ENCODE measurements at places on chromosomes 7 and 10.

DNA sequence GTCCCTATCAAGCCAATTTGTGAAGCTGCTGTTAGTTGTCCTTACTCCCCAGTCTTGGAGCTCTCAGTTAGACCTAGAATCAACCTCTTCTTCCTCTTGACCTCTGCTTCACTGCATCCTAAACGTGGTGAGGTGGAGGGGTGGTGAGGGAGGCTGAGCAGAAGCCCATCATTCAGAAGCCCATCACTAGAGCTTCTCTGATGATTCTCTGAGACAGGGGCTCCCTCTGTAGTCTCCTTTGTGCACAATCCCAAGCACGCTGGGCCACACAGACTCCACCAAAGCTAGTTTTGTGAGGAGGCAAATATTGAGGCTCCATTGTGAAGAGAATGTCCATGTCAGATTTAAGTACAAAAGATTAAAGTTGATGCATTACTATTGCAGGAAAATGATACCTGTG is 163.8 kb upstream of the PRSS1 start:
- no peak for DNase-seq

DNA sequence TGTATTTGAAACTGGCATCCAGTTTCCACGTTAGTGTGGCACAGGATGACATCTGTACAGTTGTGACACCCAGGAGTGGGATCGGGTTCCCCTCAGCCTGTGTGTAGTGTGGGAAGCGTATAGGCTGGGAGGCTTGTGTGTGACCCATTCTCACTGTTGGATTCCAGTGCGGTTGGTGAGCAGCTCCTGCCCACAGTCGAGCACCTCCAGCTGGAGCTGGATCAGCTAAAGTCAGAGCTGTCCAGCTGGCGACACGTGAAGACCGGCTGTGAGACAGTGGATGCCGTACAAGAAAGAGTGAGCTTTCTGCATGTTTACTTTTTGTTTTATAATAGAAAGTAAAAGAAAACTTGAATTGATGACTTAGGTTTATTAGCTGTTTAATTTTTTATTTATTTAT is 18.7 kb upstream of the GET4 start:
- no peak for DNase-seq

DNA sequence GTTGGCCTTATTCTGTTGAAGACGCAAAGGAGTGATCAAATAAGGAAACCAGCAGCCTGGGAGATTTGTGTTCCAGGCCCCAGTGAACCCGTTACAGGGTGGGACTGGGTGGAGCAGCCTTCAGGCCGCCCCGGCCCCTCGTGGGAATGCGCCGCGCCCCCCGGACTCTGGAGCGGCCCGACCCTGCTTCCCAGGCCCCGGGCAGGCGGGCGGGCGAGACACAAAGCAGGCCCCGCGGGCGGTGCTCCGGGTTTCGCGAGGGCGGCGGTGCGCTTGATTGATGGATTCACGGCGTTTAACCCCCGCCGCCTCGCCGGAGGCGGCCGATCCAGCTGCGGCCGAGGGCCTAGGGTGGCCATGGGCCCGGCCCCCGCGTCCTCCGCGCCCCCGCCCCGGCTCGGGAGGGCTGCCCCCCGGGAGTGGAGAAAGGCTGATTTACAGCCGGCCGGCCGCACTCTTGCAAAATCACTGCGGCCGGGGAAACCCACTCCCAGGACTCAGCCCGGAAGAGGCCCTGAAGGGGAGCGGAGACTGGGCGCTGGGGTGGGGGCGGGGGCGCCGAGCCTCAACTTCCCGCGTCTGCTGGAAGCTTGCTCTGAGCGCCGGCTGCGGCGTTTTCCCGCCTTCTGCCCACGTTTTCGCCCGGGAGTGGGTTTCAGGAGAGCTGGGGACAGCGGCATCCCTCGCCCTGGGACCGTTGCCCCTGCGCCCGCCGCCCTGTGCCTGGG is 299.6 kb upstream of the NFE2L3 start:
- no peak for DNase-seq

- no peak for DNase-seq
Observed at GRCh38 chr7:76074972-76075370, 27.1 kb downstream of the MDH2 start.

- no peak for DNase-seq
Observed at GRCh38 chr10:111709603-111710002, 474.0 kb downstream of the GPAM start.

- DNase-seq, result peak; percentile 85
Observed at GRCh38 chr10:110497438-110498086, at the start of gene DUSP5. TSS of gene DUSP5 (plus strand) at chr10:110497907. CDS start at chr10:110498122, 215 bp downstream.

DNA sequence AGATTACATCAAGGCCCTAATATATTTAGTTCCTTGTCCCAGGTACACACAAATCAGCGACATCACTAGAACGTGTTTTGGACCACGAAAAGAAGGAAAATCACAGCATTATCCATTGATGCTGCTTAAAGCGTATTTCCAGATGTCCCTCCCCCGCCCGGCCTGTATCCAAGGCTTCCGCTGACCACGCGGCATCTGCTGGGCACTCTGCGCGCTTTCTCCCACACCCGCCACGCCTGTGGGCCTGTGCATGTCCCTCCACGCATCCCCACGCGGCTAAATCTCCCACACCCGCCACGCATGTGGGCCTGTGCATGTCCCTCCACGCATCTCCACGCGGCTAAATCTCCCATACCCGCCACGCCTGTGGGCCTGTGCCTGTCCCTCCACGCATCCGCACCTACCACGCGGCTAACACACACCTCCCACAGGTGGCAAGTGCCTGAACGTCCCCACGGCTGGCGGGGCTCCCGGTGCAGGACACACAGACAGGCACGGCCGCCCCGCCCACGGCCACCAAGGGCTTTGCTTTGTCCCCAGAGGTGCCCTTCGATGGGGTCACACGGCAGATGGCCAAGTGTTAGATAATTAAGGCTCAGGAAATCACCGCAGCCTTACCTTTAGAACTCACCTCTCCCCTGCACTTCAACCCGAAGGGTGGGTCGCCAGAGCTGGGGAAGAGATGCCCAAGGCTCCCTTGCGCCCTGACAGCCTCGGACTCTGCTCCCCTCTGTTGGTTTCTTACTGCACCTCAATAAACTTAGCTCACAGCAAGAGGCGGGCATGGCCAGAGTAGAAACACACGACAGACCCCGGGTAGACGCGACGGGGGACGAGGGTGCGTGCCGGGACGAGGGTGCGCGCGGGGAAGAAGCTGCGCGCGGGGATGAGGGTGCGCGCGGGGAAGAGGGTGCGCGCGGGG is 49.5 kb downstream of the DIP2C start:
- no peak for DNase-seq

DNA sequence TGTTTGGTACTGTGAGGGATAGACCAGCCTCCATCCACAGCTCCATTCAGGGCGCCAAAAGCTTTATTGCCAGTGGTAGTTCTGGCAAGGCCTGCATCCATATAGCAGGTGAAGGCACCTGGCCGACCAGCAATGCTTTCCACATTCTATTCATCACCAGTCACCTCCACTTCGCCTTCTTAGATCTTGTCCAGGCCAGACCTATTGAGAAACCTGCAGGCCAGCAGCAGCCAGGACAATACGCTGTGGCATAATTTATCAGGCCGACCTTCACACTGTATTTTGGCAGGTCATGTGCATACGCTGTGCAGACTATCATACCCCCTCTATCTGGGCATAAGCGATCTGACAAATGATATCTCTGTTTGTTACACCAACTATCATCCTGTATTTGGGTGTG is 15.2 kb upstream of the KNDC1 start:
- no peak for DNase-seq

- no peak for DNase-seq
Observed at GRCh38 chr7:130935564-130936157, 201.7 kb upstream of the KLF14 start.

DNA sequence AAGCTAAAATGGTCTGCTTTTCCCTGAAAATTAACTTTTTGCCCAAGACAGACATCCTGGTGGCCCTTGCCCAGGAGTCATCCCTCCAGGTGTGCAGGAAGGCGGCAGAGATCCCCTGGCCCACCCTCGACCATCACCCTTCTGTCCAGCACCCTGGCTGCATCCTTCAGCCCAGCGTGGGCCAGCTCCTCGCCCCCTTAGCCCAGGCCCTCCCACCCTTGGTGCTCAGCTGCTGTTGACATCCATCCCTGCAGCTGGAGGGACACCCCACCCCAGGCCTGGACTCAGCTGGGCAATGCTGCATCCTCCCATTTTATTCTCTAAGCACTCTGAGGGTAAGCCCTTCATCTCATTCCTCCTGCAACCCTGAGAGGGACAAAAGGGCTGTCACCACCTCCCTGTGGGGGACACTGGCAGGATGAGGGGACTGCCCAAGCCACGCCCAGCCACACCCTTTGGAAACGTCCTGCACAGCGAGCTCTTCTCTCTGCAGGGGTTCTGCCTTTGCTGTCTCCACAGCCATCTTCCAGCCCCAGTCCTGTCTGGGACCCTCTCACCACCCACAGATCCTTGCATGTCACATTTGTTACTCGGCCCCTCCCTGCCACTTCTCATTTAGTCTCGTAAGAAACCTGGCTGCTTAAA is 30.7 kb downstream of the EN2 start:
- no peak for DNase-seq

DNA sequence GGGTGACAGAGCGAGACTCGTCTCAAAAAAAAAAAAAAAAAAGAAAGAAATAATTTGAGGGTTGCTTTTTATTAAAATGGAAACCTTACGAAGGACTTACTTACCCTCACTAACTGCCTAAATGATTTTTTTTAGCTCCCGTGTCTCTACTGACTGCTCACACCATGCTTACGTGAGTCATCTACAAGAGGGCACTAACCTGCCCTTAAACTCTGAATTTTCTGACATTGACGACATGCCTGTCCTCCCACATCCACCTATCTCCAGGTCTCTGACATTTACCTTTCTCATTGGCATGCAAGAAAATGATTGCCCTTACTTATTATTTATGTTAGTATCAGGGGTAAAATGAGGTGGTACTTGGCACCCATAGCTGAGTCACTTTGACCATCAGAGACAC is 1286.3 kb upstream of the AUTS2 start:
- DNase-seq, result no peak

GRCh38 chr7:40072268-40072667 is 62.2 kb downstream of the MPLKIP start:
- DNase-seq, result no peak

DNA sequence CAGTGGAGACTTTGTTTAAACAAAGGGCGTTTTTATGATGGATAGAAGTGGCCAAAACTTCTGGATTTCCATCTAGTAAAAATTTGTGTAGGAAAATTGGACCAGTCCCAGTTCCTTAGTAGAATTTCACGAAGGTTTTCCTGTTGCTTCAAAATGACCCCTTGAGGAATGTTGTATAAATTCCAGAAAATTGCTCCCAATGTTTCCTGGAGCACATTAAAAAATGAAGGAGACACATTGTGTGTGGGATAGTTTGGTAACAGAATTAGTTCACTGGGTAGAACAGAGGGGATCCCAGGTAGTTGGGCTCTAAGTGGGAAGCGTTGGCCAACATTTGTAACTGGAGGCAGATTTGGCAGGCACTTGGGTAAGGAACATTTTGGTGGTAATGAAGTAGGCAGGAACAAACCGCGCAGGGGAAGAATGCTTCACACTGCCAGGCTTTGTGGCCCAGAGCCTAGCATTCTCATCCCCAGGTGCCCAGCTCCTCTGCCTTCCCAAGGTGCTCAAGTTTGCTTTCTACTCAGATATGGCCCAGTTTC is 758.6 kb downstream of the AUTS2 start:
- no peak for DNase-seq

- no peak for DNase-seq
Observed at GRCh38 chr10:58137813-58138212, 129.9 kb downstream of the IPMK start.

DNA sequence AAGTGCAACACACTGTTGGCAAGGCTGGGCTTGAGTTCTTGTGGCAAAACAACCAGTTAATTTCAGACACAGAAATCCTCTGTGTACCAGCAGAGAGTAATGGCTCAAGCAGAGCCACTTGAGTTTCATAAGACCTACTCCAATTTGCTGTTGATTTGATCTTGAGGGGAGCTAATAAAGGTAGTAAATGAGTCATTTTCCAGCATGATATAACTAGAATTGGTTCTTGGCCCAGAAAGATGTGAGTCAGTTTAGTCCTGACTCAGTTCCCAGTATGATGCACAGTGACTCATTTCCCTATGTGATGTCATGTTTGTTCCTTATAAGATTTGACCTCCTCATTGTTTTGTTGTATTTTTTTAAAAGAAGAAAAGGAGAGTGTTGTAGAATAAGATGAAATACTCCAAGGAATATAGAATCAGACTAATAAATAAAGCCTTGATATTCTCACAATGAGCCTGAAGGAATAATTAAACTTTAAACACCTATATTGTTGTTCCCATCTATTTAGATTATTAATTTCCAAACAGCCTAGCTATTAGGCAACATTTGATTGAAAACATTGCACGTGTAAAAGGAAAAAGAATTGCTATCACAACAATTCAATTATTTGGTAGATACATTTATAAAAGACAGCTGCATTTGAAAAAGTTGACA is 186.2 kb downstream of the REEP3 start:
- DNase-seq, result no peak

GRCh38 chr7:94398841-94399240 is 4.1 kb downstream of the COL1A2 start:
- DNase-seq, result no peak

- no peak for DNase-seq
Observed at GRCh38 chr10:62618054-62618453, 186.5 kb upstream of the ADO start.

GRCh38 chr7:74271742-74272141 is 17.5 kb upstream of the CLIP2 start:
- no peak for DNase-seq

DNA sequence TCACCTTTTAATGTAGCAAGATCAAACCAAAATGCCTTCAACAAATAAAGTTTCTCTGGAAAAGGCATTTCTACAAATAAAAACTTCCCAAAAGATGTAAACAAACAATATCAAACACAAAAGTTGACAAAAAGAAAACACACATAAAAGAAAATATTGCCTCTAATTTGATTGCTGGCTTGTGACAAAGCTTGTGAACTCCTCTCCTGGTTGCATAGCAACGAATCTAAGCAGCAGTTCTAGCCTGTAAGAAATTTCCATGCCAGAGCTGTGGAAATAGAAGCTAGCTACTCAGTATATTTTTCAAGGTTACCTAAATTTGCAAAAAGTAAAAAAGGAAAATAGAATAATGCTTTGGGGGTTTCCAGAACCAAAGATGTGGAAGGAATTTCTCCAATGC is 173.9 kb upstream of the CDK1 start:
- no peak for DNase-seq

DNA sequence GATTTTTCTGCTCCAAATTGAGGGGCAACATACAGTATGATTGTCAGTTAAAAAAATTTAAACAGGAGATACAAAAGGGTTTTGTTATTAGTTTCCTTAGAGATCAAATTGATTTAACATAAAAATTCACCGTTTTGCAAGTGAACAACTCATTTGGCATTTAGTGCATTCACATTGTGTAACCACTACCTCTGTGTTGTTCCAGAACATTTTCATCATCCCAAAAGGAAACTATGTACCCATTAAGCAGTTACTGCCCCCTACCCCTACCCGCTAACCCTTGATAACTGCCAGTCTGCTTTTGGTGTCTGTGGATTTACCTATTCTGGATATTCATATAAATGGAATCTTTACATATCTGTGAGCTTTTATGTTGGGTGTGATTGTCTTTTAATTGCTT is 3.1 kb downstream of the ZRANB1 start:
- DNase-seq, result no peak

DNA sequence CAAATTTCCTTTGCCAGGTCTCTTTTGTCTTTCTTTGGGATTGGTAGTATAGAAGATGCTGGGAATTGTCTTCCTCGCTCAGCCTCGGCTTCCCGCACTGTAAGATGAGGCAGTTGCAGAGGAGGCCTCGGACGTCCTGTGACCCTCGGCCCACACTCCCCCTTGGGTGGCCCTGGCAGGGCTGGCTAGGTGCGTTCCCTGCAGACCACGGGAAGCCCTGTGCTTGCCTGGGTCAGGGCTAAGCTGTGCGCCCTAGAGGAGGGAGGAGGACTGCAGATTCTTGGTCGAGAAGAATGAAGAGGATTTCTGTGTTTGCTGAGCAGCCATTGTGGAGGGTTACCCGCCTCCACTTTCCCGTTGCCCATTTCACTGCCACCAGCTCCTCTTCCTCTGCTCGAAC is 42.8 kb downstream of the WIPI2 start:
- no peak for DNase-seq
